A549 treated with AZD2906 at 1 μM for 4 hours (cell line): ENCODE measurements at places on chromosomes 7 and 10. TPM values are rescaled to one million over a fixed set of nuclear protein-coding genes. Genes with fewer than 3 reads are reported as not detected.

Gene HOXA2
- 0.40 to 0.85 TPM (median 0.76 TPM) in 5 replicates for total RNA-seq

Gene CPXM2
- not detected in 5 replicates for total RNA-seq

Gene GIMAP4
- total RNA-seq = not detected in 5 replicates

Gene EBLN1
- 0.05 to 0.09 TPM in 2 of 5 replicates, not detected in the others for total RNA-seq

Gene CALD1
- 147 to 258 TPM (median 211 TPM) in 5 replicates for total RNA-seq

Gene RPP30
- 47.8 to 52.2 TPM (median 49.8 TPM) in 5 replicates for total RNA-seq

Gene C1QL3
- 0.02 TPM in 1 of 5 replicates, not detected in the others for total RNA-seq

Gene MOSPD3
- total RNA-seq = 16.3 to 22.9 TPM (median 21.2 TPM) in 5 replicates
